Diencephalon (tissue), 1 donor: ENCODE measurements at places on chromosomes 1 and 21. TPM values are rescaled to one million over a fixed set of nuclear protein-coding genes. Genes with fewer than 3 reads are reported as not detected.

The FCRL6 gene
- not detected for total RNA-seq

The CHI3L2 gene
- total RNA-seq: 0.92 TPM

The CD1D gene
- 0.23 TPM for total RNA-seq

The DYRK3 gene
- total RNA-seq: 18.0 TPM

The IL12RB2 gene
- 3.5 TPM for total RNA-seq

The F5 gene
- 0.92 TPM for total RNA-seq

The SPRR2F gene
- not detected for total RNA-seq

The MIGA1 gene
- 31.8 TPM for total RNA-seq

The PADI2 gene
- total RNA-seq: 3.5 TPM

The SPAG17 gene
- total RNA-seq: 8.8 TPM

The RGS8 gene
- 135 TPM for total RNA-seq

The RERE gene
- 1,175 TPM for total RNA-seq

The B3GALT5 gene
- total RNA-seq: 3.2 TPM

The SPSB1 gene
- total RNA-seq: 3.7 TPM

The SYT11 gene
- total RNA-seq: 260 TPM

The TLR5 gene
- 1.8 TPM for total RNA-seq
